Prostate gland (tissue), 2 donors: ENCODE measurements at places on chromosomes 5 and 9. TPM values are rescaled to one million over a fixed set of nuclear protein-coding genes. Genes with fewer than 3 reads are reported as not detected.

DNA sequence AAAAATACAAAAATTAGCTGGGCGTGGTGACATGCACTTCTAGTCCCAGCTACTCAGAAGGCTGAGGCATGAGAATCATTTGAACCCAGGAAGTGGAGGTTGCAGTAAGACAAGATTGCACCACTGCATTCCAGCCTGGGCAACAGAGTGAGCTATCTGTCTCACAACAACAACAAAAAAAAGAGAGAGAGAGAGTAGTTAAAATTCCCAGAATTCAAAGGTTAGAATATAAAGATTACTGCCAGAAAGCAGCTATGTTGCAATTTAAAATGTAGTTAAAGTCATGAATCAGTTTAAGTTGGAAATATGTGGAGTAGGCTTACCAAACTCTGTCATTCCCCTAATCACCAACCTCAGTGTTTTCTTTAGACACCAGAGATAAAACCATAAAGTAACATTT is 58.7 kb upstream of the SUSD1 start:
- no peak for DNase-seq
- no peaks in the 10 kb centered on the region for H3K27me3 ChIP-seq
- H3K27ac ChIP-seq: no peak overlapping the region
- H3K4me3 ChIP-seq: no peak overlapping the region

DNA sequence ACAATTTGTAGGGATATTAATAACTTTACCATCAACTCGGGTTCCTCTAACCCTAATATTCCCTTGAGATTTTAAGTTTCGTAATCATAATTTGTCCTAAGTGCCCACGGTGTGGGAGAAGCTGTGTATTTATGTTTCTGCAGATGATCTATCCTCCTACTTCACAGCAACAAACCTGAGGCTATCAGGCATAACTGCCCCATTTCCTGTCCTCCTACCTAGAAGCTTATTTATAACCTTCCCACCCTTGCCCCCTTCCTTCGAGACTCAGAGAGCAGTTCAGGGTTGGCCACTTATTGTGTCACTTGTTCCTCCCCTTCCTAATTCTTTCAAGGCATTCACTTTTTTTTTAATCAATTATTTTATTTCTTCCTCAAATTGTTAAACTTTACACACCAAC is 29.6 kb upstream of the LCP2 start:
- no peaks in the 10 kb centered on the region for H3K4me1 ChIP-seq
- no peak overlapping the region for H3K27ac ChIP-seq
- no peaks in the 10 kb centered on the region for H3K36me3 ChIP-seq
- H3K27me3 ChIP-seq: no peaks in the 10 kb centered on the region
- no peak for DNase-seq

DNA sequence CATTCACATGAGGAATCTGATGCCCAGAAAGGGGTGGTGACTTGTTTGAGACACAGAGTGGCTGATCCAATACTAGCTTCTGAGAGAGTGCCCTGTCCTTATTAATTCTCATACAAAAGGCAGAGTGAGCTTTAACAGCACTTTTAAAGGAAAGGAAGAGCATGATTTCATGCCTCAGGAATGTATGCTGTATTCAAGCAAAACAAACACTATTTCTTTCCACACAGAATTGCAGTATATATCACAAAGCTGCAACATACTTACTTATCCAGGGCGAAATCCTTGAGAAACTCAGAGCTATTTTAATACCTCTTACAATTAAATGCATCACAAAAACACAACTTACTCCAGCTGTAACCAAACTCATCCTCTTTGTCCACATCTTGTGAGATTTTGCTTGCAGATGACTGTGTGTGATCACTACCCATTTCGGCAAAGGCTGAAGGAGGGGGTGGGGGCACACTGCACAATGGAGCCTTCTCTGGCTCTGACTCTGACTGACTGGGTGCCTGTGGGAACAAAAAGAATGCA is 139.8 kb downstream of the MPDZ start:
- H3K36me3 ChIP-seq: no peaks in the 10 kb centered on the region
- no peak overlapping the region for H3K27ac ChIP-seq
- no peaks in the 10 kb centered on the region for H3K27me3 ChIP-seq
- no peaks in the 10 kb centered on the region for H3K4me1 ChIP-seq

The SLC25A2 gene
- 0.23 TPM for total RNA-seq

- no peaks in the 10 kb centered on the region for H3K27me3 ChIP-seq
- no peak for DNase-seq
- no peak overlapping the region for H3K4me3 ChIP-seq
- H3K36me3 ChIP-seq: no peaks in the 10 kb centered on the region
These were observed 119.3 kb downstream of the SSBP2 start for GRCh38 chr5:81631621-81632020.

DNA sequence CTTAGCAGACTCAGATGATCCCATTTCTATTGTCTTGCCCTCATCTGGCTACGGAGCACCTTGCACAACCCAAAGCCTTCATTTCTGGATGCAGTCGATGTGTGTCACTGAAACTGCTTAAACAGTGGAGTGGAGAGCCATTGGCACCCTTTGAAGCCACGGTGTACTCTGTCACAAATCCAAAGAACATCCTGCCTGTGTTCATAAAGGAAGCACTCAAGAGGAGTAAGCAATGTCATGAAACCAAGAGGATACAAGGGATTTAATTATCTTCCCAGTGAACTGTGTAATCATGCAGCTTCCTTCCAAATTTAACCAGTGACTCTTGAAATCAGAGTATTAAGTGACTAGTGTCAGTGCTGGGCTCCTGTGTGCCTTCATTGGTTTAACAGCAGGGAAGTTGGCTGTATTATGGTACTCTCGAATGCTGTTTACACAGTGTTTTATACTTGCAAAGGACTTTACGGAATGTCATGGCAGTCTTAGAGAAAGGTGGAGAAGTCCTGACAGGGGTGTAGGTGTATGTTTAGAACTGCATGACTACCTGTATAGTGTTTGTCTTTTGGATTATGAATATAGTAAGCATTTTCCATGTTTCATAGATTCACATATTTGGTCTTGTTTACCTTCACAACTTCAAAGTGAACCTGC is 41.9 kb downstream of the CD180 start:
- H3K27ac ChIP-seq: peak overlapping the region; percentile 18
- no peaks in the 10 kb centered on the region for H3K36me3 ChIP-seq
- DNase-seq: peak; percentile 79
- no peak overlapping the region for H3K4me3 ChIP-seq

DNA sequence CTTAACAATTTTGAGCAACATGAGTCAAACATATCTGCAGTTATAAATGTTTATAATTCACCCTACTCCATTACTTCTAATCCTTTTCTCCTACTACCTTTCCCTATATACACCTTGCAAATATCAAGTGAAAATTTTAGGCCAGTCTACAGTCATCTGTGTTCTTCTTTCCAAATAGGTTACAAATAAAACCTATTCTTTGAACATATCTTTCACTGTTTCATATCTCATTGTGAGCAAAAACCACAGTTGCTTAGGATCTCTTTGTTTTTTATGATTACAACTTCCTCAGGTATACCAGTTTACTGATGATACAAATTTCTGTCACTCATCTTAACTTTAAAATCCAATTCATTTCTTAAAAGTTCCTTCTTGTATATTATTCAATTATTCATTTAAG is 34.4 kb downstream of the RFX3 start:
- no peaks in the 10 kb centered on the region for H3K4me1 ChIP-seq
- H3K27me3 ChIP-seq: no peaks in the 10 kb centered on the region
- H3K36me3 ChIP-seq: no peaks in the 10 kb centered on the region
- DNase-seq: no peak

DNA sequence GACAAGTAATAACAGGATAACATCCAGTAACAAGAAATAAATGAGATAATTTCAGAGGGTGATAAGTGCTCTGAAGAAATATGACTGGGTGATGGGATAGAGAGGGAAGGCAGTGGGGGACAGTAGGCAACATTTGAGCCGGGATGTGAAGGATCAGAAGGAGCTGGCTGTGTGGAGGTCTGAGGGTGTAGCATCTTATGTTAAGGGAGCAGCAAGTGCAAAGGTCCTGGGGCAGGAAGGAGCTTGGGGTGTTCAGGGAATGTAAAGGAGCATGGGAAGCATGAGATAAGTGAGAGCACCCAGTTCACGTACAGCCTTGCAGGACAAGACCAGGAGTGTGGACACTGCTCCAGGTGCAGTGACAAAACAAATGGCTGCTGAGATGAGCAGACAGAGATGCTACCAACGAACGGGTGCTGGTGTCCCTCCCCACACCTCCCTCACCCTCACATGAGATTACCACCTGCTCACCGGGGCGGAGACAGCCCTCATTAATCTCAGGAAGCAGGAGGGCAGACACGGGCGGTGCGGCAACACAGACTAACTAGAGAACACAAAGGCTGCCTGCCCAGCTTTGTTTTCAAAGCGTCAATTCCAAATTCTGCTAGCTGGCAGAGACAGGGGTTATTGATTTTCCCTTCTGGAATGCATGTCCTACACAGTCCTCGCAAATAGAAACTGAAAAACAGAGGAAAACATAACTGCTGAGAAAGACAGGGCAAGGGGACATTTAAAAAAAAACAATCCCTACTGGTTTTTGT is 298.1 kb upstream of the PANK3 start:
- no peak overlapping the region for H3K27ac ChIP-seq
- H3K36me3 ChIP-seq: no peaks in the 10 kb centered on the region
- no peak overlapping the region for H3K4me3 ChIP-seq

The ANKRD31 gene
- 0.41 TPM for total RNA-seq

DNA sequence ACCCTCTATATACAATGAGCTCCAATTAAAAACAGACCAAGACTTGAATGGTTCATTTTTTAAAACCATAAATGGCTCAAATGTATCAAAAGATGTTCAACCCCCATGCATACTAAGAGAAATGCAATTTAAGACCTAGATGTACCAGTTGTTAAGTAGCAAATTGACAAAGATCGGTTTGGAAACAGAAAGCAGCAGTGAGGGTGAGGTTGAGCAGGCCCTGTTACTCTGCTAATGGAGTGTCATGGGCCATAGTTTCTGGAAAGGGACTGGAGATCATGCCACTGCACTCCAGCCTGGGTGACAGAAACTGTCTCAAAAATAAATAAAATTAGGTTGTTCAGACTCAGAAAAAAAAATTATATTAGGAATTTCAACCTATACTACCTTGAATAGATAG is 55.0 kb downstream of the FNBP1 start:
- DNase-seq: no peak
- H3K36me3 ChIP-seq: no peaks in the 10 kb centered on the region
- no peaks in the 10 kb centered on the region for H3K27me3 ChIP-seq
- H3K4me1 ChIP-seq: no peaks in the 10 kb centered on the region
- no peak overlapping the region for H3K4me3 ChIP-seq

The NNT gene
- total RNA-seq: 31.4 TPM

DNA sequence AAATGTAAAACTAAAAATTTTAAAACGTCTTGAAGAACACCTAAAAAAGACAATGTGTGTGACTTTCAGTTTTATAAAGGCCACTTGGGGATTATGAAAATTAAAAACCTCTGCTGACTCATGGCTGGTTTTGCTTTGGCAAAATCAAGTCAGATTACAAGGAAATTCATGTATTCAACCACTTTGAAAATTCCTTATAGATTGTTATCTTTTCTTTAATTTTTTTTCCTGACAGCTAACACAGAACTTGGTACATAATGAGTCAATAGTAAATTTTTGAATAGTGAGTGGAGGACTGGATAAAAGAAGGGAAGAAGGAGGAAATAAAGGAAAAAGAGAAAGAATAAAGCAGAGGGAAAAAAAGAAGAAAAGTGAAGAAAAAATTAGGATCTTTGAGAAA is 1774.7 kb upstream of the ACO1 start:
- H3K27ac ChIP-seq: no peak overlapping the region
- DNase-seq: no peak
- H3K36me3 ChIP-seq: no peaks in the 10 kb centered on the region
- H3K4me1 ChIP-seq: no peaks in the 10 kb centered on the region
- no peaks in the 10 kb centered on the region for H3K27me3 ChIP-seq

The GPRIN1 gene
- 0.14 TPM for total RNA-seq

- H3K27me3 ChIP-seq: no peaks in the 10 kb centered on the region
- H3K36me3 ChIP-seq: no peaks in the 10 kb centered on the region
- no peaks in the 10 kb centered on the region for H3K4me1 ChIP-seq
- no peak overlapping the region for H3K27ac ChIP-seq
These were observed 63.0 kb upstream of the CTSL start for GRCh38 chr9:87662808-87663528.

The CARTPT gene
- total RNA-seq: 1.5 TPM

- H3K27ac ChIP-seq: no peak overlapping the region
- no peaks in the 10 kb centered on the region for H3K36me3 ChIP-seq
- no peak for DNase-seq
- H3K27me3 ChIP-seq: no peaks in the 10 kb centered on the region
- H3K4me1 ChIP-seq: no peaks in the 10 kb centered on the region
- no peak overlapping the region for H3K4me3 ChIP-seq
These were observed 146.2 kb downstream of the MARCHF11 start for GRCh38 chr5:16033187-16033925.

- H3K36me3 ChIP-seq: no peaks in the 10 kb centered on the region
- no peak overlapping the region for H3K27ac ChIP-seq
- no peak overlapping the region for H3K4me3 ChIP-seq
- no peak for DNase-seq
These were observed 5.7 kb downstream of the NIPBL start for GRCh38 chr5:36882250-36882649.
